ENCODE measurements at places on chromosomes 1 and 21.

DNA sequence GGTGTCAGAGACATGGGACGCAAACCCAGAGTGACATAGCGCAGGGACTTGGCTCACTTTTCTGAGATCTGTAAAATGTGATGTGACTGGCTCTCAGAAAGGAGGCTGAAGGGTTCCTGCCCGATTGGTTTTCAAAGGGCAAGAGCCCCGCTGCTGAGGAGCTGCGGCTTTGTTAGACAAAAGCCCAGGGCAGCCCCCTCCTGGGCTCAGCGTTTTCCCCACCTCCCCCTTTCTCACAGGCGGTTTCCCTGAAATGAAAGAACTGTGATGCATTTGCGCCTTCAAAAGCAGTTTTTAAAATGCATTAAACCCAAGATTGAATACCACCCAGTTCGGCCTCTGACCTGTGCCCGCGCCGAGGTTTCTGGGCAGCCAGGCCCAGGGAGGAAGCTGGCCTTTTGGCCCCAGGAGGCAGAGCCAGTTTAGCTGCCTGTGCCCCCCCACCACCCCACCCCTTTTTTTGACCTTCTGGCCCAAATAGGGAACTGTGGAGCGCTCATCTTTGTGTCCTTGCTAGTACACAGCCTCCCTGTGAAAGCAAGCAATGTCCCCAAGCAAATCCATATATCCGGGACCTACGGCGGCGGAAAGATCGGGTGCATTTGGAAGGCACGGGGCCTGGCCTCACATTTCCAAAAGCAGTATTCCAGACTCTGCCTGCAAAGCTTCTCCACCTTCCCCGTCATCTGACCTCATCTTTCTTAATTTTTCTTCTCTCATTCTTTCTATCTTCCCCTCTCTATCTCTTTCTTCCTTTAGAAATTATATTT, 28.6 kb downstream of the CD247 start:
- DNase-seq: no peak

DNA sequence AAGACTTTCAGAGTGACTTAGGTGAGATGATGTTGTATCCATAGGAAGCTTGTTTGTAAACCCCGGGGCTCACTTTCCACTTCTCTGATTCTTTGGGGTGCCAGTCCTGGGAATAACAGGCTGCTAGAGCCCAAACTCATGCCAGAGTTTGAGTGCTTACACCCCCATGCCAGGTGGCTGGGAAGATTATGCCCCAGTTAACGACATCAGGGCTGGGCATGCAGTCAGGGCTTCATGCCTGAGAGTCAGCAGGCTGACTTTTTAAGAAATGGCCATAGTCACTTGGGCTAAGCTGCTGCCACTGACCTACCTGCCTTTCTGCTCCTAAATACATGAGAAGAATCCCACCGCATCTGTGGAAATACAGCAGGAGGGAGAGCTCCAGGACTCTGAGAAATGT, 425.6 kb upstream of the VAMP3 start:
- no peak for DNase-seq

- no peak for DNase-seq
Measured at GRCh38 chr1:51968632-51969031, 21.9 kb downstream of the RAB3B start.

GRCh38 chr1:176701151-176701866, 238.3 kb downstream of the PAPPA2 start:
- DNase-seq: no peak

- no peak for DNase-seq
Measured at GRCh38 chr1:95139039-95139438, 21.9 kb downstream of the TLCD4 start.

GRCh38 chr1:58515794-58516401, 30.6 kb downstream of the OMA1 start:
- DNase-seq: peak; percentile 25

DNA sequence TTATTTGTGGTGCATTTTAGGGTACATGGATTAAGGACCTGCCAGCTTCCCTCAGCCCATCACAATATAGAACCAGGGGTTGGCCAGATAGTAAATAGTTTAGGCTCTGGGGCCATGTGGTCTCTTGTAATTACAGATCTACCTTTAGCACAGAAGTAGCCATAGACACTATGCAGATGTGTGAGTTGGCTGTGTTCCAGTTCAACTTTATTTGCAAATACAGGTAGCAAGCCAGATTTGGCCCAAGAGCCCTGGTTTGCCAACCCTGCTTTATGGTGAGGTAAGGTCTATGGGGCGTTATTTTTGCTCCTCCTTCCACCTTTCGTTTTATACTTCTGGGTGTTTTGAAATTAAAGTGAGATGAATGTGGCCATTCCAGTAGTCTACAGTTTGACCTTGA, 48.7 kb downstream of the MRPS6 start:
- no peak for DNase-seq

GRCh38 chr21:42492201-42492600, 3.8 kb downstream of the RSPH1 start:
- DNase-seq: no peak

DNA sequence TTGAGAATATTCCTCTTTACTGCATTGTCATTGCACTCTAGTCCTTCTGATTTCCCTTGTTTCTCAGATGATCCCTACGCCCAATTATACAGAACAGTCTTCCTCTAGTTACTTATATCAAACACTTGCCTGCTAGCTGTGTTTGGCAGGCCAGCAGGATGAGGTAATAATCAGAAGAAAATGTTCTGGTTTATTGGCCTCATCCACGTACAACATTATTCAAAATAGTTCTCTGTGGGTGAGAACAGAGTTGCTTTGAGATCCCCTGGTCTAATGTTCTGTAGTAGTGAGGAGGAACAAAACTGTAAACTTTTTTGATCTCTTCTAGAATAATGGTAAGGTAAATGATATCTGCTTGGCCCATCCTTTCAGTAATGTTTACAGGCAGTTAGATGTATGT, 22.3 kb upstream of the C1orf105 start:
- DNase-seq: no peak

GRCh38 chr1:27445177-27445936, 44.6 kb downstream of the WASF2 start:
- no peak for DNase-seq

DNA sequence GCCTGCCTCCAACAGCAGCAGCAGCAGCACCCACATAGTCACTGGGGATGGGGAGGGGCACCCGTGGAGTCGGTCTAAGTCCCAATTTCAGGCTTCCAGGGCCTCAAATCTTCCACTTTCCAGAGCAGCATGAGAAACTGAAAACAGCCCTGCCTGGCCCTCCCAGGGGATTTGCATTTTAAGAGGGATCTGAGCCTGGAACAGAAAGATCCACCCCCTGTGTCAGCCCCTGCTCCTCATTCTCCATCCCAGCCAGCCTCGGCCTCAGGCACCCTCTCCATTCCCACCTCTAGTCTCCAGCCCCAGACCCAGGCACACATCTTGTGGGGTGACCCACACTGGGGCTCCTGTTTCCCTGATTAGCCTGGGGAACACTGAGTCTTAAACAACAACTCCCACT, 51.8 kb downstream of the FBXO2 start:
- DNase-seq: no peak

GRCh38 chr1:193417403-193417802, 231.0 kb upstream of the B3GALT2 start:
- DNase-seq: no peak

DNA sequence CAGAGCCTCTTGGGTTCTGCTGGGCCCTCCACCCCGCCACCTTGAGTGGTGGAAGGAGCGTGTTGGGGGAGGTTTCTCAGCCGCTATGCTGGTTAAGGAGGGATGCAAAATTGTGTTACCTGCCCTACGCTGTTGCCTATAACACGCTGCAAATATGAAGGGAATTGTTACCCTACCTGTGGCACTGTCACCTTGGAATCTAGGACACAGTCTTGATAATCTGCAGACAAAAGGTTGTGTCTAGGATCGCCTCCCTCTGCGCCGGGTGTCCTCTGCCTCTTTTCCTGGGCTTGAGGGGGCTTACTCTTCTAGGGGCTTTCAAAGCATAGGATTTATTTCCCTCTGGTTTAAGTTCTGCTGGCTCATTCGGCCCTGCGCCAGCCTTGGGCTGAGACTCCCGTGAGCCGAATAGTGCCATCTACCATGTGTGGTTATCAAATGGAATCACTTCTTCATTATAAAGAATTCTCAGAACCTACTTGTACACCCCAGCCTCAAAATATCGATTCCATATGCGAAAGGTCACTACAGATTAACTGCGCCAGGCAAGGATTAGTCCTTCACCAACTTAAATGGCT, 697 bp downstream of the SLC22A15 start:
- DNase-seq: no peak

DNA sequence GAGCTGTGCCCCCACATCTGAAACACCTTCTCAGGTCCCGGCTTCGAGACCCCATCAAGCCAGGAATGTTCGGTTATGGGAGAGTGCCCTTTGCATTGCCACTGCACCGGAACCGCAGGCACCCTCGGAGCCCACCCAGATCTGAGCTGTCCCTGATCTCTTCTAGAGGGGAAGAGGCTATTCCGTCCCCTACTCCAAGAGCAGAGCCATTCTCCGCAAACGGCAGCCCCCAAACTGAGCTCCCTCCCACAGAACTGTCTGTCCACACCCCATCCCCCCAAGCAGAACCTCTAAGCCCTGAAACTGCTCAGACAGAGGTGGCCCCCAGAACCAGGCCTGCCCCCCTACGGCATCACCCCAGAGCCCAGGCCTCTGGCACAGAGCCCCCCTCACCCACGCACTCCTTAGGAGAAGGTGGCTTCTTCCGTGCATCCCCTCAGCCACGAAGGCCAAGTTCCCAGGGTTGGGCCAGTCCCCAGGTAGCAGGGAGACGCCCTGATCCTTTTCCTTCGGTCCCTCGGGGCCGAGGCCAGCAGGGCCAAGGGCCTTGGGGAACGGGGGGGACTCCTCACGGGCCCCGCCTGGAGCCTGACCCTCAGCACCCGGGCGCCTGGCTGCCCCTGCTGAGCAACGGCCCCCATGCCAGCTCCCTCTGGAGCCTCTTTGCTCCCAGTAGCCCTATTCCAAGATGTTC, 4.3 kb downstream of the ADAMTSL4 start:
- DNase-seq: no peak

DNA sequence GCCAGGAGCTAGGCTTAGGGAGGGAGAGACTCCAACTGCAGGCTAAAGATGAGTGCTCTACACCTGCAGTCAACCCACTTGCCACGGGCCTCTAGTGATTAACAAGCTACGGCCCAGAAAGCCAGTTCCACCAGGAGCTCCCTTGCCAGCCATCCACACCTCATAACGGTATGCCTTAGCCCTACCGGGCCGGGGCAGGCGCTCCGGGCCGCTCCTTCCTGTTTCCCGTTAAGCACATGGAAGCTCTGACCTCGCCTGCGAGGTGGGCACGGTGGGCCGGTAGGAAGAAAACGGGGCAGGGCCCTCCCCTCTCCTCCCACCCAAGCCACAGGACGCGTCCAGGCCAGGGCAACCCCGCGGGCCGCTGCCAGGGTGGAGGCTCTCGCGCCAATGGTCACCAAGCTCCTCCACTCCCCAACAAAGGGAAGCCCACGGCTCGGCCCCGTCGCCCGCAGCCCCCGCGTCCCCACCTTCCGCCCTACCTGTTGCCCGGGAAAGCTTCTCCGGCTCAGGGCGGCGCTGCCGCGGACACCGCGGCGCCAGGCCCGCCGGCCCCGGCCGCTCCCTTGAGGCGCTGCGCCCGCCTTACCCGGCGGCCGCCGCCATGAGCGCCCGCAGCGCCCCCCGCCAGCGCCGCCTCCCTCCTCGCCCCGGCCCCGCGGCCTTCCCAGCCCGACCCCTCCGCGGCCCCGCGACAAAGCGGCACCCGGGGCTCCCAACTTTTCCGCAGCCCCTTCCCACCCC, 627 bp downstream of the CERS2 start:
- DNase-seq: peak; percentile 93

GRCh38 chr1:187794561-187794960, 965.8 kb downstream of the PLA2G4A start:
- DNase-seq: no peak

- DNase-seq: no peak
Measured at GRCh38 chr1:27392778-27393635, 585 bp downstream of the GPR3 start.

DNA sequence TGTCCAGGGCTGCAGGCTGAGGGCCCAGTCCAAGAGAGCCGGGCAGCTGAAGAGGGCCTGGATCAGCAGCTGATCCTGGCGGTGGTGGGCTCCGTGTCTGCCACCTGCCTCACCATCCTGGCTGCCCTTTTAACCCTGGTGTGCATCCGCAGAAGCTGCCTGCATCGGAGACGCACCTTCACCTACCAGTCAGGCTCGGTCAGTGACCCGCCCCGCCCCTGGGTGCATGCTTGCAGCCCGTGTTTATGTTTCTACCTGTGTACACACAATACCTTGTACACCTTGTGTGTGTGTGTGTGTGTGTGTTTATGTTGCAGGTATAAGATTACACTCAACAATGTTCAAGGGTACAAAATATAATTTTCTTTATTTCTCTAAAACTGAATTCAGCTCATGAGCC, 13.0 kb downstream of the TIE1 start:
- DNase-seq: no peak

GRCh38 chr1:61056573-61057439, 25.6 kb upstream of the NFIA start:
- DNase-seq: no peak

DNA sequence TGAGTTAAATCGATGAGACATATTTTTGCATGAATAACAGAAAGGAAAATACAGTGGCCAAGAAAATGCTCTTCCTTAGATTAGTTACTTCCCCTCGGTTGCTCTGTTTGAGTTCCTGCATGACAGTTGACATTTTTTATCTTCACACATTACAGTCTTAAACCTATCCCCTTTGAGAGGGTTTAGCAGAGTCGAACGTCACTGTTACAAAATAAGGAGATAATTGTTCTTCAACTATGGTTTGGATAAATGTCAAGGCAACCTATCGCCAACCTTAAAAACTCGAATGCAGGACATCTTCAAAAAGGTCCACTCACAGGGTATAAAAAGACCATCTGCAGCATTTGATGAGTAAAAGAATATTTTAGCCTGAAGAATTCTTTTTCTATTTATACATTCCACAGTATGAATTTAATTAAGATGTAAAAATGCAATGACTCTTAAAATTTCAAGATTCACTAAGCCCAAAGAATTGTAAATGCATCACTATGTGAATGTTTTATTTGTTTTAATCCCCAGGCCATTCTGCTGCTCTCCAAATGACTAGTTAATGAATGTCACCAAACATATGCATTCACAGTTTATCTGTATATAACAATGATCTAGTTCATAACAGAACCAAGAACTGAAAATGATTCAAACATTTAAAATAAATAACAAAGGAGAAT, 68.9 kb upstream of the COL11A1 start:
- no peak for DNase-seq

DNA sequence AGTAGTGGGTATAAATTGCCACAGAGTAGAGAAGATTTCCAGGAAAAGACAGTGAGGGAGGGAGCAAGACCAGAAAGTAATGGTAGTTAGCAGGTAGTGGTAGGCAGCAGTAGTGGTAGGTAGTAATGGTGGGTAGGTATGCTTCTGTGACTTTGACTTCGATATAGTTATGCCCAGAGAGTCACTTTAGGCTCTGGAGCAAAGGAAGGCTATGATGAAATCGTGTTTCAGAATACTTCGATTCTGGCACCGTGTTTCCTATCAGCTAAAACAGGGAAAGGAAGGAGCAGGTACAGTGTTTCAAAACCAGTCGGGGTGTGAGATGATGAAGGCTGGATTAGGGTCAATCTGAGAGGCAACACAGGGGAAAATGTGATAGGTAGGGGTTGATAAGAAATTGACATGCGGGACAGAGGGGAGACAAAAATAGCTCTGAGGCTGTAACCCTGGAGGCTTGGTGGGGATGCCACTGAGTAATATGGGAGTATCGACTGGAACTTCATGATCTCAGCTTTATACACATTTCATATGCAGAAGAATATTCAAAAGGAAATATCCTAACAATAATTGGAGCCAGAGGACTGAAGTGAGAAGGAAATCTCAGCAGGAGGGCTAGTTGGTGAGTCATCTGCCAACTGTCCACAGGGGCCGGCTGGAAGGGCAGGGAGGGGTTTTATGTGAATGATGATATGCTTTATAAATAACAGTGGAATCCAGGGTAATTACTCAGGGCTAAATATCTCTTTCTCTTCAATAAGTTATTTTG, 25.2 kb upstream of the TRIM45 start:
- DNase-seq: peak; percentile 28

Data from DMS 273 treated with DMSO at 0.1 percent for 48 hours (cell line).